ENCODE measurements at places on chromosomes 7 and 10. TPM values are rescaled to one million over a fixed set of nuclear protein-coding genes. Genes with fewer than 3 reads are reported as not detected.

- DNase-seq = no peak
These were observed 9.4 kb downstream of the WBP1L start for GRCh38 chr10:102752934-102753664.

DNA sequence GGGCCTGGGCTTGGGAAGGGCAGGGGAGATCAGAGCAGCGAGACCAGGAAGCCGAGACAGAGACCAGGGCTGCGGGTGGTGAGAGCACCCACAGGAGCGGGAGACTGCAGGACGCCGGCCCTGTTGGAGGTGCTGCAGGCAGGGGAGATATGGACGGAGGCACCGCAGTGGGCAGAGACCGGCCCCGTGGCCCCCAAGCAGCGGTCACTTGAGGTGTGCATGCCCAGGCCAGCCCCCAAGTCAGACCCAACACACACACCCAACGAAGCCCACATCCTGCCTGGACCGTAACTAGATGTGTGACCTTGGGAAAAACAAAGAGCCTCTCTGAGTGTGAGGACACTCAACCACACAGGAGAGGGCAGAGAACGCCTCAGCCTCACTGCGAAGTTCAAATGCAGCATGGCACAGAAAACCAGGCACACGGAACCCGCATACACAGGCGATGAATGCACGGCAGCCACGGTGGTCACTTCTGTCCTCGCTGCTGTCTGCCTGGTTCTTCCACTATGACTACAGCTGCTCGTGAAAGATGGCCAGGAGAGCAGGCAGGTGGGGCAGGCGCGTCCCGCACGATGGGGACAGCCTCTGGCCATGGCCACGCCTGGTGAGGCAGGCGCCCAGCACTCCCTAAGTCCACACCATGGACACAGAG is 214.7 kb downstream of the MAD1L1 start:
- no peak for DNase-seq

IFRD1 gene
- total RNA-seq = 51.3 TPM

DNA sequence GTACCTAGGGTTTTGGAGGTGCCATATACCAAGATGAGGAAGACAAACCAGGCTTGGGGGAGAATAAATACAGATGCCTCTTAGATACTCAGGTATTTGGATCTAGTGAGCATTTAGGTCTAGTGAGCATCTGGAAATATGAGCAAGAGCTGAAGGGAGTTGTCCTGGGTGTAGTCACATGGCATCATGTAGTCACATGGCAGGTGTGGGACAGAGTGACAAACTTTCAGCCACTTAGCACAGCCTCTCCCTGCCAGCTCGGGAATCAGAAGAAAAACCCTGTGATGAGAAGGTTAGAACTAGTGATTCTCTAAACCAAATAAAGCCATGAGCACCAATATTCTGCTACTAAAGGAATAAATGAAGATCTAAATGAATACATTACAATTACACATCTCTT is 24.3 kb downstream of the RGR start:
- DNase-seq = no peak

DNA sequence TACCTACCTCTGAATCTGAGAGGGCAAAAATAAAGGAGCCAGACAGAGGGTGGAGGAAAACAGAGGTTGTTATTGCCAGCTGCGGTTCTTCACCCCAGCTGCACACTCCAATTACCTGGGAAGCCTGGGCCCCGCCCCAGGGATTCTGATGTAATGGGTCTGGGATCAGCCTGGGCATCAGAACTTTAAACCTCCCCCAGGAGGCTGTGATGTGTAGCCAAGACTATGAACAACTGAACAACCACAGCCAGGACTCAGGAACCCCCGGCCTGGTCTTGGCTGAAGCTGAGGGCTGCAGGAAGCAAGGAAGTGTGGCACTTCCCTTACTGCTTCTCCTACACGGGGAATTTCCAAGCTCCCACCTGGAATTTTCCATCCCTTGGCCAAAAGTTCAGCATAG is 89.3 kb downstream of the HIP1 start:
- no peak for DNase-seq

- DNase-seq = no peak
These were observed 8.3 kb upstream of the TACR2 start for GRCh38 chr10:69425041-69425440.

- no peak for DNase-seq
These were observed 17.4 kb upstream of the CCDC172 start for GRCh38 chr10:116306847-116307246.

DNA sequence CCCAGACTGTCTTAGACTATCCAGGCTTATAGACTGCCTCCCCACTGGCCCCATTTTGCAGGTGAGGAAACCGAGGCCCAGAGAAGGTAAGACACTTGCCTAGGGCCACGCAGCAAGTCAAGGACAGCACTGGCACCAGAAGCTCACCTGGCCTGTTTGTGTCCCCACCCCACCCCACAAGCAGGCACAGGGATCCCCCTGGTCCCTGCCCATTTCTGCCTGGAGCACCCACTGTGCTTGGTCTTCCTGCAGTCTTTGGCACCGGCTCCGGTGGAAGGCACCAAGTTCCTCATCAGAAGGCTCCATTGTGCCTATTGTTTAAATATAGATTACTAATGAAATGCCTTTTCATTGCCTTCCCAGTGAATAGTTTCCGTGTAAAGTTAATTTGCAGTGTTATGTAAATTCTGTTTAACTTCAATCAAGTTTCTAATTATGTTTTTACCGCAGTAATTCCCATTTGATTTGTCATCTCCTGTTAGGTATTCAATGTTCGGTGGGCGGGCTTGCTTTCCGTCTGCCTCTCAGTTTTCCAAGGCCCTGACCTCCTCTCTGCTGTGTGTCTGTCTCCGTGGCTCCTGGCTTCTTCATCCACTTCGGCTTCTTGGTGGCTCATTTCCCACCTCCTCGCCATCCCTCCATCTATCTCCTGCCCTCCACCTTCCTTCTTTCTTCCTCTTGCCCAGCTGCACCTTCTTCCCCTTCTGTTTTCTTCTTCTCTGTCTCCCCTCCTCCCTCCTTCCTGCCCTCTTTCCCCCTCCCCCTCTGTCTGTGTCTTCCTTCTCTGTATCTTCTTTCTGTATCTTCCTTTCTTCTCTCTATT is 75.8 kb downstream of the ZMIZ1 start:
- no peak for DNase-seq

OR2A42 gene
- total RNA-seq = not detected

DNA sequence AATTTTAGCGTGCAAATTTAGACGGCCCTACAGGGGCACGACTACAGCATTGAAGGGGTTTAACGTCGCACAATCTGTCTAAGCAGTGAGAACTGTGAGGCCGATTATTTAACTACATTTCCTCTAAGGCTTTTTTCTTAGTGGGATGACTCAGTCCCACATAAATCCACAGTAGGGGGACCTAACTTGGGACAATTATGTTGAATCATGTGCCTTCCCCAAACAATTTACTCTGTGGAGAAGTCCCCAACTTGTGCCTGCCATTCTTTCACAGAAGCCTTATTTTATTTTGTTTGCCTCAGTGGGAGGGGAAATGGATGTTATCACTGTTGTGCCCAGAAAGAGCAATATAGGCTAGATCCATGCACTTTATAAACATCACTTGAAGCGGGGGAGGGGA is 80.3 kb upstream of the CDCA7L start:
- DNase-seq = no peak

DNA sequence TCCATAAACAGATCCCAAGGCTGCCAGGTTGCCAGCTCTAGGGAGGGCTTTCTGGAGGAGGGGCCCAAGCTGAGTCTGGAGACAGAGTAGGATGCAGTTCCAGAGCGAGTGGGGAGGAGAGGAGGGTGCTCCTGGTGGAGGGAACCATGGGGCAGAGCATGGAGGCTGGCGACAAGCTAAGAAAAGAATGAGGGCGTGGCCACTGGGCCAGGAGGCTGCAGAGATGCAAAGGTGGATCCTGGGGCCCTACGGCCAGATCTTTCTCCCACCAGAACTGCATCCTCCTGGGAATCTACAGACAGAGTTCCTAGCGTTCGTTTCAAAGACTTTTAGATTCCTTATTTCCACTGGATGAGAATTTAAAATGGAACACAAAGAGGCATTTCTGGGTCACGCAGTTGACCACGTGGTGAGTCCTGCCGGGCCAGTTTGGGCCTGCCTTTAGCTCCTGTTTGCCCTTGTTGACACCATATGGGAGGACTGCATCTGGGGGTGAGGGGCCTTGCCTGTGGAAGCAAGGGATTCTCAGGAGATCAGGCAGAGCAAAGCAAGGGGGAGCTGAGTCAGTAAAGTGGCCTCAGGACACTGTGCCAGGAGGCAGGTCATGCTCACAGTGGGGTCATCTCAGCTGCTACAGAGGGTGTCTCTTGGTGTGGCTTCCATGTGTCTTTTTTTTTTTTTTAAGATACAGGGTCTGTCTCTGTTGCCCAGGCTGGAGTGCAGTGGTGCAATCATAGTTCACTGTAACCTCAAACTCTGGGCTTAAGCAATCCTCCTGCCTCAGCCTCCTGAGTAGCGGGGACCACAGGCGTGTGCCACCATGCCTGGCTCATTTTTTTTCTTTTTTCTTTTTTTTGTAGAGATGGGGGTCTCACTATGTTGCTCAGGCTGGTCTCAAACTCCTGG is 137.8 kb downstream of the SH3PXD2A start:
- DNase-seq = no peak

DNA sequence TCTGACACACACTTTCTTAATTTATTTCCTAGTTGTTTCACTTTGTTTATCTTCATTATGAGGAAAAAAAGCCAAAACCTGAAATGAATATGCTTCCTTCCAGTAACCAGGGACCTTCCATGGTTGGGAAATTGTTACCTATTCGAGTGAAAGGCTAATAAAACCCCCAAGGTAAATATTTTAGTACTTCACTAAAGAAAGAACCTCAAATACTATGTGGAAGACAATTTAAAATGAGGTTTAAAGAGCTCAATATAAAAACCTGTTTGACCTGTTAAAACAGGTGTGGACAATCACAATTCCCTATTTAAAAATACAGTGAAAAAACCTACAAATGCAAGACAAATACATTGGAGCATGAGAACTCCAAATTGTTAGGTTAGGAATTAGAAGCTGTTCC is 192.6 kb downstream of the CFTR start:
- DNase-seq = no peak

Data from transverse colon (tissue), 4 donors.